ENCODE measurements at places on chromosomes 3 and 15.

DNA sequence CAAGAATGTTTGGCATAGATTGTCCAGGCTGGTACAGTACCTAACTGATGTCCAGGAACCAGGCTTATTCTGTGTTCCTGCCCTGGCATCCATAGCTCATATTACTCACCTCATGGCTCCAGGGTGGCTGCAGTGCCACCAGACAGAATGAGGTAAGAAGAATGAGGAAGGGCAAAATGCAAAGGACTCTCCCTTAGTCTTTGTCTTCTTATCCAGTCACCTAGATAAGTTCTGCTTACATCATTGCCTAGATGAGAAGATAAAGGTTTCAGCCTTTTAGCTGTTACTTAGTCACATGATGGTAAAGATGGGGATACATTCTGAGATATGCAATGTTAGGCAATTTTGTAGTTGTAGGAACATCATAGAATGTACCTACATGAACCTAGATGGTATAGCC, 45.8 kb downstream of the CHP1 start:
- no peak for DNase-seq

DNA sequence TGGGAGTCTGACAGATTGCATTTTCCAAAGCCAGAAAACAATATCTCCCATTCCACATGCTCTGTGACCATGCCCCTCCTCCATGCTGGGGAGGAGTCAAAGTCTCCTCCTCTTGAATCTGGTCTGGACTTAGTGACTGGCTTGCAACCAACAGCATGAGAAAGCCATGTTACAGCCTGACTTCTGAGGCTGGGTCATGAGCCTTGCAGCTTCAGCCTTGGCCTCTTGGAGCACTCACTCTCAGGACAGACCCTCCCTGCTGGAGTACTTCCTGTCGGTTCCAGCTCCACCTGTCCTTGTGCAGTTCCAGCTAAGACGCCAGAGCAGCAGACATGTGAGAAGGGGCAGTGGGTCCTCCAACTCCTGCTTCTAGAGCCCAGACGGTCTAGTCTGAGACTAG, 49.7 kb upstream of the RBSN start:
- no peak for DNase-seq

GRCh38 chr3:128794067-128794768, 68.2 kb downstream of the RAB7A start:
- DNase-seq: no peak

- DNase-seq: no peak
Measured at GRCh38 chr3:65846936-65847335, 191.8 kb downstream of the MAGI1 start.

GRCh38 chr15:64897345-64897985, 14.2 kb upstream of the ANKDD1A start:
- DNase-seq: no peak

GRCh38 chr3:149575961-149576564, 81.8 kb downstream of the WWTR1 start:
- DNase-seq: peak; percentile 40

DNA sequence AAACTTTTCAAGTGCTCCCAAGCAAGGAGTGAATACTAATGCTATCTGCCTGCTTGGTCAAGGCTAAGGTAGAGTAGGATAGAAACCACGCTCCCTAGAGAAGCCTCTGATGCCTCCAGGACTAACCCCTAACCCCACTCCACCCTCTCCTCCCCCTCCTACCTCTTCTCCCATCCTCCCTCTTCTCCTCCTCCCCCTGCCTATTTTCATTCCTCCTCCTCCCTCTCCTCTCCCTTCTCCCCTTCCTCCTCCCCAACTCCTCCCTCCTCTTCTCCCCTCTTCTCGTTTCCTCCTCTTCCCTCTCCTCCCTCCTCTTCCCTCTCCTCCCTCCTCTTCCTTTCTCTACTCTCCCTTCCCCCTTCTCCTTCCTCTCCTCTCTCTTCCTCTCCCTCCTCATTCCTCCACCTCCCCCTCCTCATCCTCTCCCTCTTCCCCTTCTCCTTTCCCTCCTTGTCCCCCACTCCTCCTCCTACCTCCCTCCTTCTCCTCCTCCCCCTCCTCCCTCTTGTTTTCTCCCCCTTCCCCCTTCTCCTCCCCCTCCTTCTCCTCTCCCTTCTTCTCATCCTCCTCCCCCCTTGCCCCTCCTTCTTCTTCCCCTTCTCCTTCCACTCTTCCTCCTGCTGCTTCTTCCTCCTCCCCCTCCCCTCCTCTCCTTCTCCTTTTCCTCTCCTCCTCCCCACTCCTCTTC, 12.8 kb upstream of the MEX3B start:
- DNase-seq: no peak

GRCh38 chr15:65214010-65214409, 2.7 kb upstream of the CILP start:
- no peak for DNase-seq

DNA sequence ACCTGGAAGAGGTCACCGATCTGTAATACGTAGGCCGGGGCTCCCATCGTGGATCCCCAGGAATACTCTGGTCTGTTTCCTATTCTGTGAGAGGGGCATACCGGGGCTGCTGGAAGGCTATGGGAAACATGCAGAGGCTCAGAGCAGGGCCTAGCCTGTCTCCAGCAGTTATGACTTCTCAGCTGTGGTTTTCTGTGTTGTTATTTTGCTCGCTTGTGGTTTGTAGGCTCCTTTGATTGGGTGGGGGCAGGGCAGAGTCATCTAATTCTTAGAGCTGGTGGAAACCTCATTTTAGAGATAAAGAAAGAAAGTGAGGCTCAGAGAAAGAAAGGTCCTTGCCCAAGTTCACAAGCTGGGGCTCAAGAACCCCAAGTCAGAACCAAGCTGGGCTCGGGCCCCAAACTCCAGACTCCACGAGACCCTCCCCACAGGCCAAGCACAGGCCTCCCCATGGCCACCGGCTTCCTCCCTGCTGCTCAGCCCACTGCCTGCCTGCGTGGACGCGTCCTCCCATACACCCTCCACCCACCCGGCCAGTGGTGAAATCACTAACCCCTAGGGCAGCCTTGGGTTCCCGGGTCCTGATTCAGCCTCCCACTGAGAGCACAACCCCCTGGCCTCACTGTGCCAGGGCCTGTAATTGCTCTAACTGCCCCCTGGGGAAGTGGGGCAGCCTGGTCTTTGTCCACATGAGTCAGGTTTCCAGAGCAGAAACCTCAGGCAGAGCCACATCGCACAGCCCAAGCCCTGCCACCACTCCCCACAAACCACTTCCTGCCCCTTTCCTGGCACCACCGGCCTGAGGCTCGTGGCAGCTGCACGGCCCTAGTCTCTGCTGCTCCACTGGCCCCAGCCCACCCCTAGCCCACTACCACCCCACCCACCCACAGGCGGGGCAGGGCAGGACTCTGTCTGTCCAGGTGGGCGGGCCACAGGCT, 270.8 kb downstream of the UACA start:
- DNase-seq: no peak

- no peak for DNase-seq
Measured at GRCh38 chr3:49387721-49388120, 24.1 kb downstream of the RHOA start.

DNA sequence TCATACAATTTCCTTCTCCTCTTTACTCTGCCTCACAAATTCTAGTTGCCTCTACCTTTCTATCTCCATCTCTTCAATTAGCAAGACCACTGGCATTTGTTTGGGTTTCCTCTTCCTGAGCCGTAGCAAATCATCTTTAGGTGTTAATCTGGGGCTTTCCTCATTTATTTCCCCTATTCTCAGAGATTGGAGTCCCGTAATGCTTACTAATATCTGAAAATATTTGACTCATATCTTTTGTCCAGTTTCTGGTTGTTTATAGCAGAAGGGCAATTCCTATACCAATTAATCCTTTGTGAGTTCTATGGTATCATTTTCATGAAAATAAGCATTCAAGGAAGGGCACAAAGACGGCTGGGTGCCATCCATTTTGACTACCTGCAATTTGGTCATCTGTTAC, 103.7 kb downstream of the NR2E3 start:
- no peak for DNase-seq

GRCh38 chr15:29736012-29736743, 86.1 kb downstream of the TJP1 start:
- no peak for DNase-seq

- DNase-seq: peak; percentile 55
Measured at GRCh38 chr15:68279779-68280753, 2.5 kb downstream of the FEM1B start.

DNA sequence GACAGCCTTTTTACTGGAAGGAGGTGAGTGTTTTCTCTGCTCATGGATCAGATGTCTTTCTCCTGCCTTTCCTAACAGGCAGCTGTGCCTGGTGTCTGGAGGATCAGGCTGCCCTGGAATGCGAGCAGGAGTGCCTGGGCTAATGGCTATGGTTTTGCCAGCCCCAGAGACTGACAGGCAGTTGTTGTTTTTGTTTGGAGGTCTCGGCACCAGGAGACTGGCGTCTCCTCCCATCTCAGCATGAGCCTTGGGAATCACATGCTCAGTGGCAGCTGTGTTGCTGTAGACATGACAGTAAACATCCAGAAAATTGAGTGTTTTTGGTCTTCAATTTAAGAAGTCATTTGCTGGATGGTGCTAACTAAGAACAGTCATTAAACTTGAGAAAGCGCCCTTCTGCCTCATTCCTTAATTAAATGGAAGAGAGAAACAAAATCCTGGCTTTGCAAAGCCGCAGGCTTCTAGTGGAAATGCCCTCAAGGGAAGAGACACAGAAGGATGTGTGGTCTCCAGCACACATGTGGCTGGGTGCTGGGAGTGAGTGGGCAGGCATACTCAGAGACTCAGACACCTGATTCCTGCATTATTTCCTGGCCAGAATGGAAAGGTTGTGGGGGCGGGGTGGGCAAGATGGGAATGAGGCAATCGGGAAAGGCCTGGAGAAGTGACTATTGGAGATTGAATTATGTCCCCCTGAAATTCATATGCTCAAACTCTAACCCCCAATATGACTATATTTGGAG, 97.0 kb upstream of the NMNAT3 start:
- no peak for DNase-seq

GRCh38 chr3:100637197-100637631, 27.8 kb downstream of the ADGRG7 start:
- DNase-seq: no peak

DNA sequence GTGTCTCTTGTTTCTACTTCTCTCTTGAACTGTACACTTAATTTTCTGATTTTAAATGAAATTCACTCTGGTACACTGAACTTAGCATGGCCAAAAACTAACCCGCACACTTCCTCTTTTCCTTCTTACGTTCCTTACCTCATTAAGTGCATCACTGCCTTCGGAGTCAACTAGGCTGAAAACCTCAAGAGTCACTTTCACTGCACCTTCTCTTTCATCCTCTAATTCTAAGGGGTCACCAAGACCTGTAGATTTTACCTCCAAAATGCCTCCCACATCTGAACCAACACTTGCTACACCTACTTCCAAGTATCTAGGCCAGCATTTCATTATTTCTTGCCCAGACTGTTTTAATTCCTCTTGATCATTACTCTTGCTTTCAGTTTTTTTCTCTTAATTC, 6.6 kb downstream of the CBLB start:
- DNase-seq: no peak

- no peak for DNase-seq
Measured at GRCh38 chr3:51891242-51892039, 11.7 kb downstream of the IQCF1 start.

GRCh38 chr15:70770863-70771262, 7.5 kb upstream of the UACA start:
- DNase-seq: no peak

DNA sequence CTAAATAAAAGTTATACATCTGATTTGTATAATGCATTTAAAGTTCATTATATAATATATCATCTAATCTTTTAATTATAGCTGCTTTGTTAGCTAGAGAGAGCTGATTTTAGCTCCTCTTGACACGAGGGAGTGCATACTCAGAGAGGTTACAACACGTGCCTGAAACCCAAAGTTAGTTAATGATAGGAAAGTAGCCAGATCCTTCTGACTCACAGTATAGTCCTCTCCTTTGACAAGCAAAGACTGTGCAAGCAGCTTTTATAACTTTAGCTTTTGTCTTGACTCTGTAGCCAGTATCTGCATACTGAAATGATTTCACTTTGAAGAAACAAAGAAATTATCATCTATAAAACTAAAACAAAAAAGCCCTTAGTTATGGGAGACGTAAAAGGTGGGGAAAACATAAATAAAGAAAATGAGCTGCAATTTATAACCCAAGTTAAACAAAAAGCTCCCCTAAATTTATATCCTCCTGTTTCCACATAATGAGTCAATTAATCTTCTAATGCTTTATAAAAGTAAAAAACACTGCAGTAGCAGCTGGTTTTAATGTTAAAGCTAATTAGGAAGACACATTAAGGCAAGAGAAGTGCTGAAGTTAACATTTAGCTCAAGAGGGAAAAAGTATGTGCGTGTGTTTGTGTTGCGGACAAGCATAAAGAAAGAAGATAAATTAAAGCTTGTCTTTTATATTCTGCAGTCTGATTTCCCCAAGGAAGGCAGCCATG, 13.1 kb downstream of the GABRR3 start:
- no peak for DNase-seq

DNA sequence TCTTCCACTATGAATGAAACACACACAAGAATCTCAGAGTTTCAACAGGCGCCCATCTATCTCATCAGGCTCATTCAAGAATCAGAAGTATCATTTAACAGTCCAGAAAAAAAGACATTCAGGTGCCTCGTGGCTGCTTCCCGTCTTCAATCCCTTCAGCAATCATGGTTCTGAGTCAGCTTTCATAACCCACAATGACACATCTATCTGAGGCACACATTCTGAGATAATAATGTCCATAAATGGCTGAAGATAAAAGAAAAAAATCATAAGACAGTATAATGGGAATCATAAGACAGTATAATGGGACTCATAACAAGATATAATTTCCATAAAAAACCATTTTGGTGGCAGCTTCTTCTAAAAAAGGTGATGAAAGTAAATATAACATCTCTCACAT, 52.4 kb downstream of the TNIK start:
- DNase-seq: no peak

DNA sequence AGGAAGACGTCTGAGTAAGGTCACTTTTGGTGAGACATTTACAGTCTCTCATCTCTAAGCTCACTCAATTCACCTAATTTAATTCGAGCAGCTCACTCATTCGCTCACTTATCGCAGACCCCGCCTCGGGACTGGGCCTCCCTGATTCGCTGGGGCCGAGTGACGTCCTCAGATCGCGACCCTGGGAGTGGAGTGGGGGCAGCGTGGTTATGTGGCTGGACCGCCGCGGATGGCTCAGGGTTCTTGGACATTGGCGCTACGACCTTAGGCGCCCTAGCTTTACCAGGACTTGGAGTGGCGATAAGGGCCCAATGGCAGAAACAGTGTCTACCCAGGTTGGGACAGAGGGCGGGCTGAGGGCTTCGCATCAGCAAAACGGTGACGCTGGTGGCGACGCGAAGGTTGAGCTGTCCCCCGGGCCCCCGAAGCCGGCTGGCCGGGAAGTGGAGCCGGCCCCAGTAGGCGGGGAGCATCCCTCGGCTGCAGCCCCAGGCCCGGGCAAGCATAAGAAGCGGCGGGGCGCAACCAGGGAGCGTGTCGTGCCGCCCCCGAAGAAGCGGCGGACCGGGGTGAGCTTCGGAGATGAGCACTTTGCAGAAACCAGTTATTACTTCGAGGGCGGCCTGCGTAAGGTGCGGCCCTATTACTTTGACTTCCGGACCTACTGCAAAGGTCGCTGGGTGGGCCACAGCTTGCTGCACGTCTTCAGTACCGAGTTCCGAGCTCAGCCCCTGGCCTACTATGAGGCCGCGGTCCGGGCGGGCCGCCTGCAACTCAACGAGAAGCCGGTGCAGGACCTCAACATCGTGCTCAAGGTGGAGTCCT, at the start of gene RPUSD2:
RPUSD2 (plus strand) TSS at position 171 of the 825 bp plus-strand sequence; CDS start at position 210, 39 bp downstream.
- peak; percentile 95 for DNase-seq

- no peak for DNase-seq
Measured at GRCh38 chr3:69092030-69092516, 7.3 kb downstream of the ARL6IP5 start.

- DNase-seq: no peak
Measured at GRCh38 chr3:115659253-115660220, 36.2 kb downstream of the GAP43 start.

GRCh38 chr15:98202256-98202655, 241.8 kb downstream of the ARRDC4 start:
- DNase-seq: no peak
